ENCODE measurements at places on chromosomes 12 and 14. TPM values are rescaled to one million over a fixed set of nuclear protein-coding genes. Genes with fewer than 3 reads are reported as not detected.
A peak's percentile ranks its signal among the peaks of the same experiment; 100 is the strongest.

DNA sequence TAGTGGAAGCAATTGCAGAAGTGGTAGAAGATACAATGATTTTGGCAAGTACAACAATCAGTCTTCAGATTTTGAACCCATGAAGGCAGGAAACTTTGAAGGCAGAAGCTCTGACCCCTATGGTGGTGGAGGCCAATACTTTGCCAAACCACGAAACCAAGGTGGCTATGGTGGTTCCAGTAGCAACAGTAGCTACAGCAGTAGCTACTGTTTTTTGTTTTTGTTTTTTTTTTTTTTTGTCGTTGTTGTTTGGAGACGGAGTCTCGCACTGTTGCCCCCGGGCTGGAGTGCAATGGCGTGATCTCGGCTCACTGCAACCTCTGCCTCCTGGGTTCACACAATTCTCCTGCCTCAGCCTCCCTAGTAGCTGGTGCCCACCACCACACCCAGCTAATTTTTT is 47.4 kb downstream of the IFNG-AS1 start:
- no peak for DNase-seq
- no peak overlapping the region for H3K4me3 ChIP-seq
- H3K27ac ChIP-seq, result no peak overlapping the region
- no peaks in the 10 kb centered on the region for H3K36me3 ChIP-seq

GRCh38 chr14:104770072-104770579 is 17.2 kb downstream of the SIVA1 start:
- H3K27me3 ChIP-seq, result no peaks in the 10 kb centered on the region
- H3K36me3 ChIP-seq, result no peaks in the 10 kb centered on the region
- no peak overlapping the region for H3K27ac ChIP-seq
- H3K4me3 ChIP-seq, result no peak overlapping the region
- H3K4me1 ChIP-seq, result peaks cover 7% of the 10 kb centered on the region

DNA sequence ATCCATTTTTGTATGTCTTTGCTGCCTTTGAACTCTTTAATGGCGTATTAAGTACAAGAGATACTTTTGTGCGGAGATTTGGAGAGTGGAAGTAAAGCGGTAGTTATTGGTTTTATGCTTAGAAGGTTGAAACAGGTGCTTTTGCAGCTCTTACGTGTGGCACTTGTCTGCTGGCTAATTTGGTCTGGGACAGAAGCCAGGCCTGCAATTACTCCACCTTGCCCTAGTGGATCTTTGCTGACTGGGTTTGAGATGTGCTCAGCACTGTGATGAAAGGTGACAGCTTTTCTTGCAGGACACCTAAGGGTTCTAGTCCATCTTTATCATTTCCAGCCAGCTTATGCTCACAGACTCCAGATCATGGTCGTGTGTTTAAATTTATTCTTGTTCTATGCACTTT is 252.5 kb downstream of the RPL10L start:
- DNase-seq, result no peak
- no peak overlapping the region for H3K27ac ChIP-seq
- no peak overlapping the region for H3K4me3 ChIP-seq
- H3K27me3 ChIP-seq, result no peaks in the 10 kb centered on the region
- no peaks in the 10 kb centered on the region for H3K36me3 ChIP-seq

GRCh38 chr12:98274430-98275130 is 240.8 kb upstream of the TMPO start:
- no peak overlapping the region for H3K4me3 ChIP-seq
- no peak overlapping the region for H3K27ac ChIP-seq
- DNase-seq, result no peak

DNA sequence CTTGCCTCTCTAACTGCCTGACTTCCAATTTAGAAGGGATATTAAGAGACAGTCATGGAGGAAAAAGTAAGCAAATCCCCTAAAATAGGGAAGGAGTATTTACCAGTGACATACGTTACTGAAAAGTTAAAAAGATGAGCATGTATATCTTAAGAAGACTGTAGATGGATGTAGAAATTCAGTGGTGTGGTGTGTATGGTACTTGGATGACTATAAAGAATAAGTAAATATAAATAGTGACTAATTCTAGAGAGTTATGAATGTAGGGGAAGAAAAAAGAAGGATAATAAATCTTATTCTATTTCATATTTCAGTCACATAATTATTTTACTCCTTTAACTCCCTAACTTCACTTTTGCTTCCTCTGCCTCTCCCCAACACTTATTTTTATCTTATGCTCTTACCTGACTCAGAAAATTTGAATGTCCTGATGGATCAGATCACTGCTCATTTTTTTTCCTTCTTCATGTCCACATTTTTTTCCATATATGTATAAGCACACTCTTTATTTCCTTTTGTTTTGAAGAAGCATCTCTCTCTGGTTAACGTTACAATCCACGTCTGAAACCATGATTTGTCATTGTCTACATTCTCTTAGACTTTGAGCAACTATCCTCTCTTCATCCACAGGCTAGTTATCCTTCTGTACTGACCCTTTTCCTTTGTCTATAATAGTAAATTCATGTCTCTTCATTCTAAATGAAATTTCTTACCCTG is 422.7 kb upstream of the SYT1 start:
- no peaks in the 10 kb centered on the region for H3K4me1 ChIP-seq
- H3K27ac ChIP-seq, result no peak overlapping the region
- DNase-seq, result no peak
- no peaks in the 10 kb centered on the region for H3K36me3 ChIP-seq
- H3K27me3 ChIP-seq, result no peaks in the 10 kb centered on the region

GRCh38 chr12:12721814-12722434 is 4.8 kb downstream of the CDKN1B start:
- no peak for DNase-seq
- H3K36me3 ChIP-seq, result peaks cover 19% of the 10 kb centered on the region
- peaks cover 5% of the 10 kb centered on the region for H3K4me1 ChIP-seq
- H3K27me3 ChIP-seq, result no peaks in the 10 kb centered on the region

DNA sequence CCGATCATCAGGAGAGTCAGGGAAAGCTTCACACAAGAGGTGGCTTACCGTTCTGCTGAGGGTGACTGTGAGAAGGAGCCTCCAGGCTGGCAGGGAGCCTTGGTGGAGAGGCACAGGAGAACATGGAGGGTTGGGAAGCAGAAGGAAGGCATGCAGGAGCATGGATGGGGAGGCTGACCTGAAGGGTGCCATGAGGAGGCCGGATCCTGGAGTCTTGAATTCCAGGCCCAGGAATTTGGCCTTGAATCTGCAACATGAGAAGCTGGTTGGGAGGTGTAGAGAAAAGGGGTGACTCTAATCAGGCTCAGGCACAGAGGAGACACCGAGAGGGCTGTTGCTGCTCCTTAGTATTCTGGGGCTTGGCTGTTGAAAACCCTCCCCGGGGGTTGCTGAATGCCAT is 130.2 kb downstream of the PELI2 start:
- no peak overlapping the region for H3K27ac ChIP-seq
- no peaks in the 10 kb centered on the region for H3K36me3 ChIP-seq
- no peaks in the 10 kb centered on the region for H3K4me1 ChIP-seq
- no peak overlapping the region for H3K4me3 ChIP-seq

DNA sequence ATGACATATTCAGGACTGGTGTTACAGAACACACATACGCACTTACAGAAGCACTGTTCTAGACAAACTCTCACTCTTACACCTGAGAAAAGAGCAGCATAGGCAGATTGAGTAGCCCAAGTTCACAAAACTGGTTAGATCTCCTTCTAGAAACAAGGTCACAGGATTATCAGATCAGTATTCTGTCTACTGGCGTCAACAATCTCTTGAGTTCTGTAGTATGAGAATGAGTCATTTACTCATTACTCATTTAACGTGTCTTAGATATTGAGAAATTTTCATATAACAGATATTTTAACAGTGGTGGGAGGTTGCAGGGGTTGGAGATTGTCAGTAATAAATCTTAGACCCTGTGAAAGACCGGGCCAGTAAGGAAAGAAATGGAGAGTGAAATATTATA is 2.8 kb upstream of the TSPAN8 start:
- H3K27ac ChIP-seq, result no peak overlapping the region
- no peaks in the 10 kb centered on the region for H3K27me3 ChIP-seq
- H3K4me1 ChIP-seq, result peaks cover 10% of the 10 kb centered on the region
- no peaks in the 10 kb centered on the region for H3K36me3 ChIP-seq

DNA sequence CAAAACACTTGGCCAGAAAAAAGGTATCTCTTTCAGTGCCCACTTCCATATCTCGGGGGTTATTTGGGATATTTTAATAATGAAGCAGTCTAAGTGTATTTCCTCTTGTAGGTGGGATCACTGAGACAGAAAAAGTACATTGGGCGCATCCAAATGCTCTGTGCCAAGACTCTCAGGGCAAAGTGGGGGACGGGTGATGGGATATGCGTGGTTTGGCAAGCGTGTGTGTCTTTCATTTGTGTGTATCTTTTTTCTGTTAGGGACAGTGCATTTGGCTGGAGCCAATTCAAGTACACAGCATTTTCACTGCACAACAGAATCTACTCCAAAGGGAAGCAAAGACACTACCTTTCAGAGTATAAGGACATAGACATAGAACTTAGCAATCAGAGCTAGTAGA is 29.3 kb downstream of the SSPN start:
- H3K27me3 ChIP-seq, result no peaks in the 10 kb centered on the region
- H3K36me3 ChIP-seq, result no peaks in the 10 kb centered on the region
- no peak overlapping the region for H3K27ac ChIP-seq

DNA sequence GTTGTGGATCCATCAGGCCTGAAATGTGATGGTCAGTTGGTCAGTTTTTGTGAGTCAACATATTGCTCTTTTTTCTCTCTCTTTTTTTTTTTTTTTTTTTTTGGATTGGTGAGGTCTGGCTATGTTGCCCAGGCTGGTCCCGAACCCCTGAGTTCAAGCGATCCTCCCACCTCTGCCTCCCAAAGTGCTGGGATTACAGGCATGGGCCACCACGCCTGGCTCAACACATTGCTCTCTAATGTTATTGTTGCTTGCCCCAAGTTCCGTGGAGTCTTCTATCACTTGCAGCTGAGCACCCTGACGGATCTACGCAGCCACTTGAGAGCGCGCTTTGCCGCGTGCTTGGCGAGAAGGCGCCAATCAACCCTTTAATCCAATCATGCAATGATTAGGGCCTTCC is 69.5 kb upstream of the DIO3 start:
- H3K4me1 ChIP-seq, result no peaks in the 10 kb centered on the region
- no peaks in the 10 kb centered on the region for H3K36me3 ChIP-seq
- H3K4me3 ChIP-seq, result no peak overlapping the region
- DNase-seq, result no peak
- H3K27me3 ChIP-seq, result no peaks in the 10 kb centered on the region
- H3K27ac ChIP-seq, result no peak overlapping the region

DNA sequence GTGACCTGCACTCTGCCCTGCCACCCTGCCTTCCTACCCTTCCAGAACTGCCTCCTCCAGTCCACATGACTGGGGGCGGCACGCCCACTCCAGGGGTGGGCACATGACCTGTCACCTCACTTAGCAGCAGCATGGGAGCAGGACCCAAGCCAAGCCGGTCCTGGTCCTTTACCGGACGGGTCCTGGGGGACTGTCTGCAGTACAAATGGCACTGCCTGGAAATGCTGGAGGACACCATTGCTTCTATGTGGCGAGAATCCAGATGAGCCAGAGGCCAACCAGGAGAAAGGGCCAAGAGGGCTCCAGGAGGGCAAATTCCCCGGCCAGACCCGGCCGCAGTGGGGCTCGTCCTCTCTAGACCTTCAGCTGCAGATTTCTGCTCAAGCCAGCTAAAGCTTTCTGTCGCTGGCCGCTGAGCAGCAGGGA is 33.1 kb downstream of the ITPK1 start:
- H3K4me1 ChIP-seq, result peaks cover 28% of the 10 kb centered on the region
- H3K36me3 ChIP-seq, result no peaks in the 10 kb centered on the region
- DNase-seq, result no peak

DNA sequence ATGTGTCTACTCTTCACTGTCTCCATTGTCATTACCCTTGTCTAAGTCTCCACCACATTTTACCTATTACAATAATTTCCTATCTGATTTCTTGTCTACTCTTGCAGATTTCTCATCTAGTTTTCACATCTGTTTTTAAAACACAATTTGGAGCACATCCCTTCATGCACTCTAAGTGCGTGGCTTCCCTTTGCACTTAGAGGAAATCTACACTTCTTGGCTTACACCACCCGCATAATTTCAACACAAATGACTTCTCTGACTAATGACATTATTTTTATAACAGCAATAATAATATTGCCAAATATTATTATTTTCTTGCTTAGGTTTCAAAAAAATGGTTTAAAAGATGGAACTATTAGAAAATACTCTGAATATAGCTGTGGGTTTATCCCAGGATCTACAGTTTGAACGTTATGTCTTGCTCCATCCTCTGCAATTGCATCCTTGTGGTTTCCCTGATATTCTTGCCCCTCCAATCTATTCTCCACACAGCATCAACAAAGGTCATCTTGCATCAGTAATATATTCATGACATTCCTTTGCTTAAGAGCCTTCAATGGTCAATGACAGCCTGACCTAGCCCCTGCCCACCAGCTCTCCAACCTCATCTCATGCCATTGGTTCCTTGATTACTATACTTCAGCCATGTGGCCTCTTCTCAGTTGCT is 153.7 kb downstream of the SLC25A21 start:
- H3K36me3 ChIP-seq, result no peaks in the 10 kb centered on the region
- no peak overlapping the region for H3K27ac ChIP-seq
- DNase-seq, result no peak

GRCh38 chr14:45253754-45254310 is 830 bp upstream of the MIS18BP1 start:
- peaks cover 4% of the 10 kb centered on the region for H3K4me1 ChIP-seq
- H3K4me3 ChIP-seq, result peak overlapping the region; percentile 85
- DNase-seq, result no peak
- peak overlapping the region; percentile 82 for H3K27ac ChIP-seq
- H3K36me3 ChIP-seq, result no peaks in the 10 kb centered on the region

GRCh38 chr14:31357279-31357678 is 63.1 kb downstream of the HEATR5A start:
- no peak overlapping the region for H3K27ac ChIP-seq
- no peaks in the 10 kb centered on the region for H3K4me1 ChIP-seq
- H3K27me3 ChIP-seq, result no peaks in the 10 kb centered on the region
- H3K36me3 ChIP-seq, result no peaks in the 10 kb centered on the region
- no peak overlapping the region for H3K4me3 ChIP-seq

- H3K27me3 ChIP-seq, result no peaks in the 10 kb centered on the region
- DNase-seq, result no peak
- H3K4me1 ChIP-seq, result no peaks in the 10 kb centered on the region
- no peak overlapping the region for H3K27ac ChIP-seq
- no peak overlapping the region for H3K4me3 ChIP-seq
Measured at GRCh38 chr14:35234012-35234805, 58.0 kb upstream of the PSMA6 start.

DNA sequence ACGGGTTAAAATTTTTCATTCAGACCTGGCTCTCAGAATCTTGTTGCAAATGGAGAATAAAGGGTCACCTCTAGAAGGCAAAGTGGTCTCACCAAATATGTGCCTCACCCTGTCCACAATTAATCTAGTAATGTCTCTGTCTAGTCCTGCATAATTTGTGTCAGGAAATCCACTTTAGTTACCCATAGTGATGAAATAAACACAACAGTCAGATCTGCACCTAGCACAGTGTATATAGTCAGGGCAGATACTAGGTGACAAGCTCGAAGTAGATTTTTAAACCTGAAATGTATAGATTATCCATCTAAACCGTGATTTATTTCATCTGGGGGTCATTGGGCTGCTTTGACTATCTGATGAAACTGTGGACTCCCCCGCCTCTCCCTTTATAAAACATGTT is 15.9 kb upstream of the FLVCR2 start:
- no peak overlapping the region for H3K4me3 ChIP-seq
- no peaks in the 10 kb centered on the region for H3K36me3 ChIP-seq
- no peak overlapping the region for H3K27ac ChIP-seq
- no peaks in the 10 kb centered on the region for H3K27me3 ChIP-seq
- H3K4me1 ChIP-seq, result no peaks in the 10 kb centered on the region
- DNase-seq, result no peak

Gene SPATS2
- 23.7 TPM for total RNA-seq

Gene TAS2R30
- 4.0 TPM for total RNA-seq

Gene CCDC177
- total RNA-seq, result not detected

Gene TEAD4
- total RNA-seq, result 40.9 TPM

Gene CCDC38
- total RNA-seq, result 0.31 TPM

Gene SLC39A5
- total RNA-seq, result 5.1 TPM

Gene PPP1R1A
- total RNA-seq, result 128 TPM

Gene PAPLN
- total RNA-seq, result 132 TPM

Gene NDUFA9
- 96.9 TPM for total RNA-seq

Data from kidney (tissue), 22 donors.